ENCODE measurements at places on chromosomes 1 and 21.

DNA sequence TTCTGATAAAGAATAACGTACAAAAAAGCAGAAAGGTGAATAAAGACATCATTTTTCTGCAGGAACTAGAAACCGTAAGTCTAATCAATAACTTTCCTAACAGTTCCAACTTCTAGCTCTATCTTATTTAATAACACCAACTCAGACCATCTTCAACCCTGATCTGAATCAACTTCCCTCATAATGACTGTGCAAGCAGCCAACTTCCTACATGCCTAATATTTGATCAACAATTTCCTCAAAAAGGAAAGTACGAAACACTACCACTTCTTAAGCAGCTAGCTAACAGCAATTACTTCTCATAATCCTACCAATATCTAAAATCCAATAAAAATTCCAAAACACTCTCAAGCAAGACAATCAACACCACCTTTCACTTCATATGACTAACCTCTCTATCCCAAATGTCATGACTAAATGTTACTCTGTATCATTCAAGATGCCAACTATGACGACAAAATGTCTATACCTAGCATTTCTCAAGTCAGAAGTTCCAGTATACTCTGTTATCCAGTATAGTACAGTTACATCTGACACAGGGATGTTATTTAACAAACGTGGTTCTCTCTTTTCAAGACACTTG lies 1.7 kb downstream of the COP1 start:
- peak overlapping the region; percentile 98 for H3K4me3 ChIP-seq
- H3K36me3 ChIP-seq = no peaks in the 10 kb centered on the region
- H3K27ac ChIP-seq = no peak overlapping the region

DNA sequence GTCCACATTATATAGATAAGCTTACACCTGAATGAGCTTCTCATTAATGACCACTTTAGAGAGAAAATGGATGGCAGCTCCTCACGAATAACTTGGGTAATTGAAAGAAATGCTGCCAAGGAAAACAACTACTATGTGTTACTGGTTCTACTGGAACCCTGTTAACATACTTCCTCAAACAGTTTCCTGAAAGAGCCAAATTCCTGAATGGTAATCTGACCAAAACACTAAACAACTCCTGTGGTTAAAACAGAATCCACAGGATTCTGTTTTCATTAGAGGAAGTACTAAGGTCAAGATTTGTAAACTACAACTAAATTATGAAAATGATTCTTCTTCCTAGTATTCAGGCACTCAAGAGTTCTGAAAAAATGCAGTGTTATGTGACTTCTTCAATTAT lies 107.2 kb downstream of the DNM3 start:
- no peak overlapping the region for H3K27ac ChIP-seq
- no peak overlapping the region for H3K4me3 ChIP-seq
- H3K27me3 ChIP-seq = no peaks in the 10 kb centered on the region
- H3K36me3 ChIP-seq = no peaks in the 10 kb centered on the region
- DNase-seq = no peak

GRCh38 chr1:156200044-156200443 lies 6.1 kb downstream of the SLC25A44 start:
- no peak overlapping the region for H3K4me3 ChIP-seq
- no peak for DNase-seq
- H3K36me3 ChIP-seq = peaks cover 29% of the 10 kb centered on the region
- no peak overlapping the region for H3K27ac ChIP-seq
- H3K4me1 ChIP-seq = peaks cover 19% of the 10 kb centered on the region

- no peak overlapping the region for H3K4me3 ChIP-seq
- H3K36me3 ChIP-seq = peaks cover 18% of the 10 kb centered on the region
- H3K4me1 ChIP-seq = no peaks in the 10 kb centered on the region
- DNase-seq = no peak
- no peaks in the 10 kb centered on the region for H3K27me3 ChIP-seq
Measured at GRCh38 chr1:228390649-228391048, 16.0 kb downstream of the TRIM11 start.

- peaks cover 35% of the 10 kb centered on the region for H3K36me3 ChIP-seq
- no peaks in the 10 kb centered on the region for H3K27me3 ChIP-seq
- H3K27ac ChIP-seq = no peak overlapping the region
- no peaks in the 10 kb centered on the region for H3K4me1 ChIP-seq
- DNase-seq = no peak
Measured at GRCh38 chr1:169849346-169850022, 44.2 kb downstream of the SCYL3 start.

DNA sequence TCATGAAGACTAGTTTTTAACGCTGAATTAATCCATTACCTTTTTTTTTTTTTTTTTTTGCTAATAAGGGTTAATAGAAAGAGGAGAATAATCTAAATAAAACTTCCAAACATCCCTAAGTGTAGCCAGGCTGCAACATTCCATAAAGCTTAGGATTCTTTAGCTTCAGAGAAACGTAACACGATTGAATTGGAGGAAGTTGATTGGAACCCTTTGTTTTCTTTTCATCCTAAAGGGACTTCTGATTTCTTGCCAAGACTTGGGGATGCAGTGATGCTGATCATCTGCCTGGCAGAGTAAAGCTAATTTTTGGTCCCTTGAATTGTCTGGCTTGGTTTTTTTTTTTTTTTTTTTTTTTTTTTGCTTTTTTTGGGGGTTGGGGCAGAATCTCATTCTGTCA lies 142.9 kb downstream of the VPS13D start:
- DNase-seq = no peak
- H3K27me3 ChIP-seq = no peaks in the 10 kb centered on the region
- no peak overlapping the region for H3K4me3 ChIP-seq
- H3K36me3 ChIP-seq = peaks cover 32% of the 10 kb centered on the region
- no peaks in the 10 kb centered on the region for H3K4me1 ChIP-seq

GRCh38 chr1:29225361-29225760 lies 5.4 kb downstream of the MECR start:
- no peaks in the 10 kb centered on the region for H3K27me3 ChIP-seq
- no peak overlapping the region for H3K4me3 ChIP-seq
- no peak overlapping the region for H3K27ac ChIP-seq
- DNase-seq = no peak

GRCh38 chr1:219755234-219755633 lies 142.3 kb upstream of the ZC3H11B start:
- no peak for DNase-seq
- no peaks in the 10 kb centered on the region for H3K27me3 ChIP-seq
- H3K4me1 ChIP-seq = no peaks in the 10 kb centered on the region

DNA sequence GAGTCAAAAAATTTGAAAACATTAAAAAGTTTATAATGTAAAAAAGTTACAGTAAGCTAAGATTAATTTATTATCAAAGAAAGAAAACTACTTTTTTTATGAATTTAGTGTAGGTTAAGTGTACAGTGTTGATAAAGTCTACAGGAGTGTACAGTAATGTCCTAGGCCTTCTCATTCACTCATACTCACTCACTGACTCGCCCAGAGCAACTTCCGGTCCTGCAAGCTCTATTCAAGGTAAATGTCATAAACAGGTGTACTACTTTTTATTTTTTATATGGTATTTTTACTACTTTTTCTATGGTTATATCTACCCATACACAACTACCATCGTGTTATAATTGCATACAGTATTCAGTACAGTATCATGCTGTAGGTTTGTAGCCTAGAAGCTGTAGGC lies 49.6 kb downstream of the TBX19 start:
- no peak for DNase-seq
- no peaks in the 10 kb centered on the region for H3K4me1 ChIP-seq
- H3K27ac ChIP-seq = no peak overlapping the region
- no peaks in the 10 kb centered on the region for H3K27me3 ChIP-seq
- H3K4me3 ChIP-seq = no peak overlapping the region
- H3K36me3 ChIP-seq = no peaks in the 10 kb centered on the region

DNA sequence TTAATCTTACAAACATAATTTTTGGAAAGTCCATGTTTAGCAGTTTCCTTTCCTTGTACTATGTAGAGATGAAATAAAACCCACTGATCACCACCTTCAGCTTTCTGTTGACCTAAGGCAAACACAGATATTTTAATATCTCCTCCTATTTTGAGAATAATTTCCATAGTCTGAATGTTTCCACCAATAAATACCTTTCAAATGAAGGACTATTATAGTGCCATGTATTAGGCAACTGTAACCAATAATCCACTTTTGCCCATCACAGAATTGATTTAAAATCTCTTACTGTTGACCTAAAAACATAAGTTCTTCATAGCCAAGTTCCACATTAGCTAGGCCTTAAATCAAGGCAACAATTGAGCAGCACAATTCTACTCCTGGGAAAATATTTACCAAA lies 1.8 kb downstream of the CDC42BPA start:
- DNase-seq = no peak
- H3K4me3 ChIP-seq = no peak overlapping the region
- H3K4me1 ChIP-seq = peaks cover 5% of the 10 kb centered on the region
- no peaks in the 10 kb centered on the region for H3K36me3 ChIP-seq
- peaks cover 47% of the 10 kb centered on the region for H3K27me3 ChIP-seq

- no peaks in the 10 kb centered on the region for H3K27me3 ChIP-seq
- no peaks in the 10 kb centered on the region for H3K4me1 ChIP-seq
- DNase-seq = no peak
- no peaks in the 10 kb centered on the region for H3K36me3 ChIP-seq
- H3K4me3 ChIP-seq = no peak overlapping the region
Measured at GRCh38 chr1:172167796-172168596, 252.5 kb upstream of the C1orf105 start.

- H3K27me3 ChIP-seq = no peaks in the 10 kb centered on the region
- peaks cover 13% of the 10 kb centered on the region for H3K4me1 ChIP-seq
- no peak for DNase-seq
- no peaks in the 10 kb centered on the region for H3K36me3 ChIP-seq
Measured at GRCh38 chr1:67166196-67166595, at the start of gene IL23R. Gene IL23R, plus strand, starts transcription at chr1:67166454. Its CDS starts 1,667 bp downstream, at chr1:67168121.

DNA sequence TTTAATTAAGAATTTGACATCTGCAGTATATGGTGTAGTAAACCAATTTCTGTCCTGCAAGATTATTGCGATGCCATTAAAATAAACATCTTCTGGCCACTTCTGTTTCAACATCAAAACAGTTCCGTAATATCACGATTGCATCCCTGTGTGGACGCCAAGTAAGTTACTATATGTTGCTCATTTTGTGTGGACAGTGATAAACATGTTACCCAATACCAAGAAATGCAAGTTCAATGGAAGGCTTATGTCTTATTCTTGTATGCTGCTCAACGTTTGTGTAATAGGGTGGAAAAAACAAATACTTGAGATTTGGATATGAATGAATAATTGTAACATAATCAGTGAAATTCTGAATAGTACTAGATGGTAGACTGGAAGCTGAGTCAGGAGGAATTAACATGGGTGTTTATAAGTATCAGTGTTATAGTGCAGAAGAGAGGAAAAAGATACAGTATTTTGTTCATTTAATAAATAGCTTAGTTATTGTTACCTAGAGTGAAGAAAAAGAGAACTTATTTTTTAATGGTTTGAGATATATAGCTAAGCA lies 15.2 kb downstream of the TTC3 start:
- H3K27me3 ChIP-seq = no peaks in the 10 kb centered on the region
- no peaks in the 10 kb centered on the region for H3K4me1 ChIP-seq
- peaks cover 10% of the 10 kb centered on the region for H3K36me3 ChIP-seq
- H3K4me3 ChIP-seq = no peak overlapping the region
- no peak overlapping the region for H3K27ac ChIP-seq

DNA sequence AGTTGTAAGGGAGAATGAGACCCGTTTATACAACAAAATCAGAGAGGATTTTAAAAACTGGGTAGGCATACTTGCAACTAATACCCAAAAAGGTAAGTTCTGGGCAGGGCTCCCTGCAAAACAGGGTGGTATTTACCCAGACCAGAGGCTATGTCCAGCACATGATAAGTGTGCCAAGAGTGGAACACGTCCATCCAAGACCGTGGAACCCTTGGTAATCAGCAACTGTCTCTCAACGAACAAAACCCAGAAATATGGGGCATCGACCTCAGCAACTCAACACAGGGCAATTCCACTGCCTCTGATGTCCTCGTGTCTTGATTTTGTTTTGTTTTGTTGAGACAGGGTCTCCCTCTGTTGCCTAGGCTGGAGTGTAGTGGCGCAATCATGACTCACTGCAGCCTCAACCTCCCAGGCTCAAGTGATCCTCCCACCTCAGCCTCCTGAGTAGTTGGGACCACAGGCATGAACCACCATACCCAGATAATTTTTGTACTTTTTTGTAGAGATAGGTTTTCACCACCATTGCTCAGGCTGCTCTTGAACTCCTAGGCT lies 26.7 kb upstream of the MX1 start:
- H3K27ac ChIP-seq = no peak overlapping the region
- no peak overlapping the region for H3K4me3 ChIP-seq

DNA sequence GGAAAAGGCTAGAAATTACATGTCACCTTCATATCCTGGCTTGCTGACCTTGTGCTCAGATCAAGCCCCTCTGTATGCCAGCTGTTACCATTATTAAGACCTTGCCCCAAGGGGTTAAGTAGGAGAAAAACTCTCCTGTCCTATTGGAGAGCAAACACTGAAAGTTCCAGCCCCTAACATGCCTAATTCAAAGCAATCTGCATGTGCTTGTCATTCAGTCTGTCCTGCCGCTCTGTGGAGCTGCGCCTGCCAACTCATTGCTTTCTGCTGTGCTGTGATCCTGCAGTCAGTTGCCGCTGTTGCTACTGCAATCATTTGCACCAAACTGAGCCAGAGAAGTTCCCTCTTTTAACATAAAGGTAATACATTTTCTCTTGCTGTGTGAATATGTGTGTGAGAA lies 113.4 kb downstream of the DISP1 start:
- DNase-seq = no peak
- H3K4me1 ChIP-seq = no peaks in the 10 kb centered on the region
- no peak overlapping the region for H3K27ac ChIP-seq
- H3K4me3 ChIP-seq = no peak overlapping the region
- H3K36me3 ChIP-seq = no peaks in the 10 kb centered on the region

- H3K27me3 ChIP-seq = no peaks in the 10 kb centered on the region
- H3K27ac ChIP-seq = no peak overlapping the region
- no peak overlapping the region for H3K4me3 ChIP-seq
- DNase-seq = no peak
Measured at GRCh38 chr21:16305686-16306085, 575.9 kb downstream of the USP25 start.

DNA sequence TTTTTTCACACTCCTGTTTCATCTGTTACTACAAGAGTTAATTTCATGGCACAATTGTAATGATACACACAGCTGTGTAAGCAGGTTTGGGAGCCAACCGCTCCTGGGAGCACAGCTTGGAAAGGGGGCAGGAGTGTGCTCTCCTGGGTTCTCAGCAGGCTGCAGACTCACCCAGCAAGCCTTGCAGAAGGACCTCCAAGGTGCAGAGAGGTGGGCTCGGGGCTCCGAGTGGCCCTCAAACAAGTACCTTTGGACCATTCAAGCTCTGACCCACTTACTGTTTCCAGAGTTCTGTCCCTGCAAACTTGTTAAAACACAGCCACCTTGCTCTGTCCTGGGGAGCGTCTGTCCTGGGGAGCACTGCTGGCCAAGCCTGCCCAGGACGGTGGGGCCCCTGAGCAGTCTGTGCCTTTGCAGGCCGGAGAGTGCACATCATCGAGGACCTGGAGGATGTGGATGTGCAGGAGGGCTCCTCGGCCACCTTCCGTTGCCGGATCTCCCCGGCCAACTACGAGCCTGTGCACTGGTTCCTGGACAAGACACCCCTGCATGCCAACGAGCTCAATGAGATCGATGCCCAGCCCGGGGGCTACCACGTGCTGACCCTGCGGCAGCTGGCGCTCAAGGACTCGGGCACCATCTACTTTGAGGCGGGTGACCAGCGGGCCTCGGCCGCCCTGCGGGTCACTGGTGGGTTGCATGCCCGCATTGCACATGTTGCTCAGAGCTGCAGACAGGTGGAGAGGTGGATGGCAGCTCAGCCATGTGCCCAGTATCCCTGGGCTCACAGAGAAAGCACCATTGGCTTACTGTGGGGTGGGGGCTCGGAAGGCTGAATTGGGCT lies 78.0 kb downstream of the OBSCN start:
- no peaks in the 10 kb centered on the region for H3K4me1 ChIP-seq
- H3K27ac ChIP-seq = no peak overlapping the region
- H3K36me3 ChIP-seq = peaks cover 8% of the 10 kb centered on the region
- no peak overlapping the region for H3K4me3 ChIP-seq

Measured in effector memory CD4-positive, alpha-beta T cell (primary cell).